ENCODE measurements at places on chromosomes 12 and 14.

DNA sequence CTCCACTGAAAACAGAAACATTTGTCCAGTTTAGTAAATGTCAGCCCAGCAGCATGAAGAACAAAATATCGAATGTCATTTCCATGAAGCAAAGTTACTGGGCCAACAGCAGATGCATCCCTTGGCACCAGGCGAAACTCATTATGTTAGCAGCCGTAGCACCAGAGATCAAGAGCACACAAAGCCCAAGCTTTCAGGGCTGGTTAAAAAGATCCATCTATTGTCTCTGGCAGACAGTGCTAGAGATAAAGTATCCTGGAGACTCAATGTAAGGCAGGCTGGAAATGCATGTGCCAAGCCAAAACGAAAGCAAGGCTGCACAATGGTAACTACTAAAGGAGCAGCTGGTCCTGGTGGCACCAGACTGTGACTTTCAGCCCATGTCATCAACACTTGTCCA lies 120.3 kb upstream of the PLEKHG7 start:
- no peak for DNase-seq

- DNase-seq, result no peak
These were observed 1755.7 kb upstream of the SEL1L start for GRCh38 chr14:83289390-83289789.

DNA sequence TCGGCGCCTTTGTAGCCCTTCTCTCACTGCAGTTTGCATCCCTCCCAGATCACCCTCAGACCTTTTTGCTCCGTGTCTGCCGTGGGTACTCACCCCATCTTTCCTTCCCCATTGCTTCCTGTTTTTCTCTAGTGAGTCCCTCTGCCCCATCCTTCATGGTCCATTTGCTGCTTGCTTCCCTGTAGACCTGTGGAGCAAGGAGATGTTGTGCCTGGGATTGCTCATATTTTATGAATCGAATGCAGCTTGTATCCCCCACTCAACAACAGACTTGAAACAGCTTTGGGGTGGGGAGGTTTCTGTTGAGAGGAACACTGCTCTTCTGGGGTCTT lies 661 bp downstream of the DENR start:
- DNase-seq, result no peak

DNA sequence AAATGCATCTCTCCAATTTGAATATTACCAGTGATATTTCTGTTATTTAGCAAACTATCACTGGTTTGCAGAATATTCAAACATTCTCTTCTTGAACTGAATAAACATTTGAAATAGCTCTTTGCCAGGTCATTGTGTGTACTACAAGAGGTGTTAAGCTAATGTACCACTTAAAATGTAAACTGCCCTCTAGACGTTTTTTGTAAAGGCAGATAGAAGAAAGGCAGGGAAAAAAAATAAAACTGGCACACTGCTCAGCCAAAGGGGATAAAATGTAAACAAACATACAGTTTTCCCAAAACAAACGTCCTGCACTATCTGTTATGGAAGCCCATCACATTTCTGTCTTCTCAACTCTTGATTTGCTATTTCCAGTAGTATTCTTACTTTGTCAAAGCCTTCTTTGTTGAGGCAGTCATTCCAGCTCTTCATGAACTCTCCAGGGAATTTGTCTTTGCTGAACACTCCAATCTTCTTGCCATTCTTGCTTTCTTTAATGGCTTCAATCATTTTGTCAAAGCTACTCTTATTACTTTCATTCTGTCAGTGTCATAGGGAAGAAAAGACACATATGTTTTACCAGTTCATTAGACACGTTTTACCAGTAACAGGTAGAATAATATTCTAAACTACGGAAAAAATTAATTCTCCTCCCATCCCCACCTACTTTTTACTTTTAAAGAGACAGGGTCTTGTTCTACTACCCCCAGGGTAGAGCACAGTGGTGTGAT lies 13.7 kb downstream of the SUPT16H start:
- DNase-seq, result peak; percentile 65

GRCh38 chr12:17884581-17884980 lies 205.4 kb downstream of the RERGL start:
- DNase-seq, result no peak

GRCh38 chr14:101654051-101654450 lies 92.8 kb downstream of the DIO3 start:
- DNase-seq, result no peak
